ENCODE measurements at places on chromosomes 6 and 20. TPM values are rescaled to one million over a fixed set of nuclear protein-coding genes. Genes with fewer than 3 reads are reported as not detected.

The PHF1 gene
- 38.5 TPM for total RNA-seq

The PREP gene
- 47.1 TPM for total RNA-seq

The NKX2-2 gene
- not detected for total RNA-seq

The SLC12A5 gene
- total RNA-seq, result 0.49 TPM

The LHFPL5 gene
- total RNA-seq, result not detected

The SLC9A8 gene
- 30.7 TPM for total RNA-seq

The GSTA3 gene
- total RNA-seq, result not detected

The SULF2 gene
- 0.71 TPM for total RNA-seq

The CD93 gene
- 5.5 TPM for total RNA-seq

The KIAA1755 gene
- total RNA-seq, result not detected

The UBR2 gene
- total RNA-seq, result 33.9 TPM

The HLA-C gene
- 1,723 TPM for total RNA-seq

The ZSCAN31 gene
- 1.3 TPM for total RNA-seq

The LIME1 gene
- total RNA-seq, result 73.8 TPM

The FGD2 gene
- 7.6 TPM for total RNA-seq

The TP53TG5 gene
- total RNA-seq, result not detected

The LPIN3 gene
- 2.0 TPM for total RNA-seq

The ZKSCAN8 gene
- total RNA-seq, result 19.6 TPM

The MEP1A gene
- total RNA-seq, result not detected

The OR12D3 gene
- total RNA-seq, result not detected

The LRRC73 gene
- 0.10 TPM for total RNA-seq

The OLIG3 gene
- 0.17 TPM for total RNA-seq

The LPA gene
- 0.02 TPM for total RNA-seq
